ENCODE measurements at places on chromosomes 11 and 22. TPM values are rescaled to one million over a fixed set of nuclear protein-coding genes. Genes with fewer than 3 reads are reported as not detected.

The BTG4 gene
- not detected for total RNA-seq

The TMA7B gene
- not detected for total RNA-seq

The PAX6 gene
- total RNA-seq = 17.3 TPM

The SLC22A25 gene
- total RNA-seq = not detected

The PANX3 gene
- total RNA-seq = not detected

The MSANTD4 gene
- total RNA-seq = 15.2 TPM

The PARVG gene
- total RNA-seq = 9.5 TPM

The DGCR6 gene
- total RNA-seq = not detected

- DNase-seq = no peak
These were observed 18.9 kb downstream of the TRIOBP start for GRCh38 chr22:37715760-37716159.

- DNase-seq = no peak
These were observed 72.3 kb downstream of the MN1 start for GRCh38 chr22:27729246-27729645.

- no peak for DNase-seq
These were observed 18.8 kb upstream of the ARHGAP8 start for GRCh38 chr22:44733426-44734106.

DNA sequence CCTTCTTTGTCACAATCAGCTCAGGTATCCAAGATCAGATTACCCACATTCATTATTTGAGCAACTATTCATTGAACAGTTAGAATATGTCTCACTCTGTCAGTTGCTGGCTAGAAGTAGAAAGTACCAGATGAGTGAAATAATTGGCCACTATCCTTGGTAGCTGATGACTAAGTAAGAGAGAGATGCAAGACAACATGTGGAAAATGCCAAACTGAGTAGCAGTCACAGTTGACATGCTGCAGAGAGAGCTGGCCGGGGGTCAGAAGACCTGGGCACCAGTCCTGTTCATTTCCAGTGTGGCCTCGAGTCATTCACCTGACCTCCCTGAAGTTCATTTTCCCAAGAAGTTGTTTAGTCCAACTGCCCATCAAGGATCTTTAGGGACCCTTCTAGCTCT, 22.5 kb upstream of the SMIM35 start:
- no peak for DNase-seq

DNA sequence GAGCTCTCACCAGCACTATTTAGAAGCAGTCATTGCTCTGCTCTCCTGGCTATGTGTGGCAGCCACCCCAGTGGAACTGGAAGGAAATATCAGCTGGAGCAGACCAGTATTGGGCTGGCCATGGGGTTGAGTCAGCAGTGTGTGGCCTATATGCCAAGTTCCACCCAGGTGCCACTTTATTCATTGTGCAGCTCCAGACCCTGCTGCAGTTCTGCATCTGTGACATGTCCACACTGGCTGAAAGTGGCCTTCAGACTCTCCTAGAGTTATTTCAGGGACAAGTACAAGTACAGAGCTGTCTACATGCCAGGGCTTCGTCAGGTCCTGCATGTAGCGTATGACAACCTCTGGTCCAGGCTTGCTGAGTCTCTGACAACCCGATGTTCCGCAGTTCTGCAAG, 55.2 kb downstream of the CABIN1 start:
- DNase-seq = no peak

DNA sequence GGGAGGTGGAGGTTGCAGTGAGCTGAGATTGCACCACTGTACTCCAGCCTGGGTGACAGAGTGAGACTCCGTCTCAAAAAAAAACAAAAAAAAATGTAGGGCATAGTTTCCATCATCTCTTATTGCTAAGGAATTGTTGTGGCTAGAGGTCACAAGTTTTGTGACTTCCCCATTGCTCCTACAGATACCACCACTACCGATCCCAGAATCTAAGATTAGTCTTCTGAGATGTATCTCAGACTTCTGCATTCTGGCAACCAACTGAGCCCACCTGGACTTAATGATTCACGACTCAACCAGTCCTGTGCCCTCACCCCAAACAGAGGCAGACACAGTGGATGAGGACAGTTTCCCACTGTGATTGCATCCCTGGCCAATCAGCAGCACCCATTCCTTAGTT, 148.9 kb downstream of the NECTIN1 start:
- DNase-seq = no peak

DNA sequence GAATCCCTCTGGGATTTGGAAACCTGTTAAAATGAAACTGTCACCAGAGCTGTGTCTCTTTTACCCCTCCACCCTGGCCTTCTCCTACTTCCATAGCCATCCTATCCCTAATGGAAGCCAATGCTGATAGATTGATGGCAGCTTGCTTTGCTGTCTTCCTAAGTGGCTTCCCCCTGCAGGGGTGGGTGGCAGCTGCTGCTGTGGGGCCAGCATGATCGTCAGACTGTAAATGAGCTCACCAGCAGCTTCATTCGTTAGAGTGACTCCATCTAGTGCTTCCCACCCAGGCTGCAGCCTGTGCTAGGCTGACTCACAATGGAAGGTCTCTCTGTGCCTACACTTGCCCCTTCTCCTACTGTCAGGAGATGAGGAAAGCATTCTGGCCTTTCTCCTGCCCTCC, 311.0 kb downstream of the BUD13 start:
- peak; percentile 32 for DNase-seq

- no peak for DNase-seq
These were observed 18.0 kb upstream of the RAB38 start for GRCh38 chr11:88193278-88193677.

DNA sequence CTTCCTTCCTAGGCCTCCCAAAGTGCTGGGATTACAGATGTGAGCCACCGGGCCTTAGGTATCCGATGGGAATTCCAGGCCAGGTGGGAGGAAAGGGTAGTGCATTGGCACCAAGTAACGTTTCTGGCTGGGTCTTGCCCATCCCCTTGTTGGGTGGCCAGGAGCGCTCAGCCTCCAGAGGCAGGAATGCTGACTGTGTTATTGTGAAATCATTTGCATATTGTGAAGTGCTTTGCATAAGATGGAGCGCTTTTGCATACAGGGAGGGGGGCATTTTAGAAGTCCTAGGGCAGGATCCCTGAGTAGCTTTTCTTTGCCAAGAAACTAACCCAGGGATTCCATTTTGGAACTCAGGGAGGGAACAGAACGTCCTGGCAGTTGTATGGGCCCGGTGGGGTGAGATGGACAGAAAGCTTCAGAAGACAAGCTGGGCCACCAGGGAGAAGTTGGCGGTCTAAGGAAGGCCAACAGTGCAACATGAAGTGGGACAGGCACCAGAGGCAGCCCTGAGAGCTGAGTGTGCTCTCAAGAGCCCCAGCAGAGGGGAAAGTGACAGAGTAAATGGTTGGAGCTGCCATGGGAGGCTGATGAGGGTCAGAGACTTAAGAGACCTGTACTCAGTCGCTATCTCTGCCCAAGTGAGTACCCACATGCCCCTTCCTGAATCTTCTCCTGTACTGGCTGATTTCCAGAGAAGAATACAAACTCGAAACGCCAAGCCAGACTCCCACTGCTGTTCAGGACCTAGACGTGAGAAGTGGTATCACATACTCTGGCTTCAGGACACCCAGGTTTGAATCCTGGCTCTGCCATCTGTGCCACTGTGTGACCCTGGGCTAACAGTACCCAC, 1.3 kb upstream of the SLC39A13 start:
- no peak for DNase-seq

DNA sequence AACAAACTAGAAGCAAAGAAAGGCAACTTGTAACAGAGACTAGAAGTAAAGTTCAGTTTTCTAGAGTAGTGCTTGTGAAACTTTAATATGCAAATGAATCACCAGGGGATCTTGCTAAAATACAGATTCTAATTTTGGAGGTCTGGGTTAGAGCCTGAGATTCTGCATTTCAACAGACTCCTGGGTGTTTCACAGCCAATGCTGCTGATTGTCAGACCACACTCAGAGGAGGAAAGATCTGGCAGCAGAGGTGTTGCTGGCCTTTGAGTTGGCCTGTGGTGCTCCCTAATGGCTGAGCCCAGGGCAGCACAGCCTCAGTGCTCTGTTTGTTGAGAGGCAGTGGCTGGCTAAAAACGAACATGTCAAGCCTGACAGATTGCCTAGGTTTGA, 5.4 kb downstream of the CRY2 start:
- DNase-seq = no peak

- DNase-seq = peak; percentile 21
These were observed 81.9 kb downstream of the MN1 start for GRCh38 chr22:27719535-27720227.

GRCh38 chr22:29788339-29789279, 21.4 kb downstream of the UQCR10 start:
- DNase-seq = no peak

DNA sequence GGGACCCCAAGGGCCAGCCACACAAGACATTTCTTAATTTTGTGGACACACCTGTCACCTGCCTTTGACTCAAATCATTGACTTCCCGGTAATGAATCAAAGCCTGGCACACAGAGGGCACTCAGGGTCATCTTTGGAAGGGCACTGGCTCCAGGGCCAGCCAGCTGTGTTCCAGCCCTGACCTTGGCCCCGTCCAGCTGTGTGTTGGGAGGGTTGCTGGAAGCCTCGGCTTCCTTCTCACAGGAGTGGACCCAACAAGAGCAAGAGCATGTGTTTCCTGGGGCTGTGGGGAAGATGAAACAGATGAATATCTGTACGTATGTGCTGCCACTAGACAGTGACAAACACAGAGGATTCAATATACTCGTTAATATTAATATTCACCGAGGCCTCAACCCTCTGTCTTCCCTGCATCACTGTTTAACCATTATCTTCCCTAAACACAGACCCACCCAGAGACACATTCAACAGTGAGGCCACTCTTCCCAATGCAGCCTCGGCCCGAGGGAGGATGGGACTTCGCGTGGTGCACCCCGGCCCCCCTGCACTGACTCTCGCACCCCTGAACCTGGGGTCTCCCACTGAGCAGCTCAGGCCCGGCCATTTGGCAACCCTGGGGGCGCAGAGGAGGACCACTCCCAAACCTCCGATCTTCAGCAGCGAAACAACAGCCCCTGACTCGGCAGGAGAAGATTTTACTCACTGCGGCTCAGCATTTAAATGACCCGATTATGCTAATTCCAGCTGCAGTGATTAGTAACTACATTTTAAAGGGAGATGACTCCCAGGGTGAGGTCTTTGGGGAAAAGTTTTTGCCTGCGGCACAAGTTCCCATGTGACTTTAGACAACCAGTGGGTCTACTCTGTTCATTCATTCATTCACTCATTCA, 45.7 kb downstream of the PHF21B start:
- no peak for DNase-seq
